ENCODE measurements at places on chromosomes 12 and 14. TPM values are rescaled to one million over a fixed set of nuclear protein-coding genes. Genes with fewer than 3 reads are reported as not detected.
A peak's percentile ranks its signal among the peaks of the same experiment; 100 is the strongest.

- DNase-seq = no peak
These were observed 132.5 kb downstream of the GPR135 start for GRCh38 chr14:59332727-59333126.

GRCh38 chr12:81010641-81011040 lies 67.2 kb upstream of the ACSS3 start:
- DNase-seq = no peak

Gene NGB
- 3.5 TPM for total RNA-seq

Gene CLEC4C
- total RNA-seq = not detected

DNA sequence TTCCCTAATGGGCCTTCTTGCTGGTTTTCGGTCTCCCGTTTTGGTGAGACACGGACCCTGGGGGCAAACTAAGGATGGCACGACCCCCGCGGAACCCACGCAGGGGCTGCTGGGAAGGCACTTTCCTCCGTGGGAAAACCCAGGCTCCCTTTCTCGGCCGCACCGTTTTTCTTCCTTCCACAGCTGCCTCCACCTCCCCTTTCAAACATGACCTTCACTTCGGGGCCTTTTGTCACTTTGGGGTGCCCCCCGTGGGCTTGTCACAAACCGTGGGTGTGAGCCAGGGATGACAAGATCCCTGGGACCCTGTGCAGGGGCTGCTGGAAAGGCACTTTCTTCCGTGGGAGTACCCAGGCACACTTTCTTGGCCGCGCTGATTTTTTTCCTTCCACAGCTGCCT lies 268.7 kb downstream of the ALG10 start:
- DNase-seq = peak; percentile 47

DNA sequence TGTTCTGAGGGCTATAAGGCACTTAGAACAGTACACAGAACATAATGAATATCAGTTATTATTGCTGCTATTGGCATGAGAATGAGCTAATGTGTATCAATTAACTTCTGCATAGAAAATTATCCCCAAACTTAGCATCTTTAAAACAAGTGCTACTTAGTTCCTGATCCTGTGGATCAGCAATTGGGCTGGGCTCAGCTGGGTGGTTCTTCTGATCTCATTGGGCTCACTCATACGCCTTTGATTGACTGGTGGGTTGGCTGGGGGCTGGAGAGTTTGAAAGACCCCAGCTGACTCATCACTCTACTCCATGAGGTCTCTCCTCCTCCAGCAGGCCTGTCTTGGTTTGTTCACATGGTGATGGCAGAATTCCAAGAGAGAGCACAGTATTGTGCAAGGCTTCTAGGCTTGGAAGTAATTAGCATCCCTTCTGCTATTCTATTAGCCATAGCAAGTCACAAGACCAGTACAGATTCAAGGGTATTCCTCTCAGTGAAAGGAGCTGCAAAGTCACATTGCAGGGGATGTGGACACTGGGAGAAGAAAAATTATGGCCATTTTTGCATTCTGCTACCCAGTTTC lies 27.2 kb upstream of the HSPB8 start:
- DNase-seq = no peak

GRCh38 chr12:101727098-101727497 lies 12.2 kb downstream of the SYCP3 start:
- DNase-seq = no peak

Gene KDM2B
- 20.2 TPM for total RNA-seq

- no peak for DNase-seq
These were observed 7.0 kb downstream of the CDK2AP1 start for GRCh38 chr12:123264642-123265041.

Data from sigmoid colon (tissue), 7 donors.